ENCODE measurements at places on chromosomes 11 and 22.

- no peak for DNase-seq
Measured at GRCh38 chr11:69611548-69612526, 29.1 kb upstream of the CCND1 start.

GRCh38 chr22:26038365-26038764, 130.9 kb upstream of the SEZ6L start:
- DNase-seq = no peak

GRCh38 chr11:61760946-61761345, 8.5 kb downstream of the MYRF start:
- no peak for DNase-seq

DNA sequence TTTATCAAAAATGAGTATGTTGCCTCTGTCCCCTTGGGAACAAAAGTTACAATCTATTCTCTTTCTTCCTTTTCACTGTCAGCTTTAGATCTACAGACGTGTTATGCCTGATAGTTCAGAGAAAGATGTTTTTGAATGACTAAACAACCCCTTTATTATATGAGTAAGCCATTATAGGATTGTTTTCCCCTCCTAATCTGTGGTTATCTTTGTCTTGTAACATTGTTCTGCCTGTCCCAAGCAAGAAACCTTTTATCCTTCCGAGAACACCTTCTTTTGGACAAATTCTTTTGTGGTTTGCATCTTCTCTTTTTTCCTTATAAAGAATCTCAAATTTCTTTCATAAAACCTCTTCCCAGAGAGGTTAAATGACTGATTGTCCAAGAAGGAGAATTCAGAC, 208.4 kb downstream of the DDX10 start:
- no peak for DNase-seq

GRCh38 chr11:111633248-111633647, 31.0 kb downstream of the SIK2 start:
- no peak for DNase-seq

DNA sequence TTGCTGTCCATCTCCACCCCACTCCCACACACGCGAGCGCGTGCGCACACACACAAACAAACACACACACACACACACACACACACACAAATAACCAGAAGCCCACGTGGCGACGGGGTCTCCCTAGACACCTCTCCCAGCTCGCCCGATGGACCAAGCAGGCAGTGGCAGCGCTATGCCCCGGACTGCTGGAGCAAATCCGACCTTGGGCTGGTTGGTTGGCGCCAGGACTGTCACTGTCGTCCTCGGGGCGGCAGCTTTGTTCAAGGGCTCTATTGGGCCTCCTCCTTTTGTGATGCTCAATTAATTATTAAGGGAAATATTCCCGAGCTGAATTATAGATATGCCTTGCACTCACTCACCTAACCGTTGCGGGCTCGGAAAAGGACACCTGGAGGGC, 1.7 kb upstream of the KCNA4 start:
- DNase-seq = no peak

GRCh38 chr11:132142554-132142953, 772.1 kb downstream of the NTM start:
- DNase-seq = no peak

- no peak for DNase-seq
Measured at GRCh38 chr22:34534101-34534500, 531.9 kb upstream of the ISX start.

DNA sequence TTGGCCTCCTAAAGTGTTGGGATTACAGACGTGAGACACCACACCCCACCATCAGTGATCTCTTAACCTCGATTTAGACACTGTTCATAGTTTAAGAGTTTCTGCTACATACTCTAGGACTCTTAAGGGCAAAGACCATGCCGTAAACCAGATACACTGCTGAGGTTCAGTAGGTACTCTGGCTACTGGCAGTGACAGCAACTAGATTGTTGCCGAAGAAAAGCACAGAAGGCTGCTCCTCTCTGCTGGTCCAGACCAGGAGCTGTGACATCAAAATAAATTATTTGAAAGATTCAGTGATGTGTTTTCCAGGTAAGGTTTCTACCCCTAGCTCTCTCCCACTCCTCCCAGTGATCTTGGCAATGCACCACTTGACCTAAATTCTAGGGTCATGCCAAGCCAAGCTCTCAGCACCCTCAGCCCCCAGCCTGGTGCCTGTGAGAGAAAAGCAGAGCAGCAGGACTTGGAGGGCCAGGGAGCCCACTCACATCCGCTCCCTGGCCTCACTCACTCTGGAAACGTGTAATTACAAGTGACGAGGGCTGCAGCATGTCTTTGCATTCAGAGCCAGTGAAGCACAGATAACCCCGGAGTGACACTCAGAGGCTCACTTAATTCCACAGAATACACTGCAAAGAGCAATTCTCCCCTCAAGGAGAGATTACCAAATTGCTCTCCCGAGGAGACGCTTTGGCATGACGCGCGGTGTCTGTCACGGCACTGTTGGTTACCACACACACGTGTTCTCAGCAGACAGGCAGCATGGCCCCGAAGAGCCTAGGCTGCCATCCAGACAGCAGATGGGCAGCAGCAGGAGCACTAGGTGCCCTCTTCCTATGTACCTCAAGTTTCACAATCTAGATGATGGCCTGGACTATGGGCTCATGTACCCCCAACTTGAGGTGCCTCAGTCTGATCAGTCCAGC, 96.9 kb upstream of the PITPNB start:
- no peak for DNase-seq

DNA sequence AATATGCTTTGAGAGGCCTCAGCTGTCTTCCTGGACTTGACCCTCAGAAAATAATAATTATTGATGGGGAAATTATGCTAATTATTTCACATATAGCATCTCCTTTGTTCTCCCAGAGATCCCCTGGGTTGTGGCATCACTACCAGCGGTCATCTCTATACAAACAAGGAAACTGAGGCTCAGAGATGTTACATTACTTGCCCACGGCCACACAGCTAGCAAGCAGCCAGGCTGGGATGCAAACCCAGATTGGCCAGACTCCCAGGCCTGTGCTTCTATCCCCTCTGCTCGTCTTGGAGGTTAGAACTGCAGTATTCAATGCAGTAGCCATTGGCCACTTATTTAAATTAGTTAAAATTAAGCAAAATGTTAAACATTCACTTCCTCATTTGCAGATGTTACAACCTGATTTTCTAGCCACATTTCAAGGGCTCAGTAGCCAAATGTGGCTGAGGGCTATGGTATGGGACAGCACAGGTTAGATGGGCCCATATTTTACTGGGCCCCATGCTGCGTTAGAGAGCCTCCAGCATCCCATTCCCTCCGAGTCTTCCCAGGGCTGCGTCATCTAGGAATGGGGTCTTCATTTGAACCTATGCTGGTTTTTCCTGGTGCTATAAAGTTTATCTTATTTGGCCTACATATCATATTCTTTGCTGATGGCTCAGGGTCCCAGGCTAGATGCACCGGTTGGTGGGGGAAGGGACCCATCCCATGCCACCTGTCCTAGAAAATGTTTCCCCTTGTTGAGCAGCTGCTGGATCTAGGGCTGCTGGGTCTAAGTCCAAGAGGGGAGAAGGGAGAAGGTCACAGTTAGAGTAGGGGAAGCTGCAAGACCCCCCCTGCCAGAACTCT, 2.2 kb downstream of the SLC35C1 start:
- DNase-seq = no peak

- DNase-seq = no peak
Measured at GRCh38 chr11:46914363-46914762, 4.0 kb downstream of the LRP4 start.

- DNase-seq = no peak
Measured at GRCh38 chr22:17131686-17132085, 10.5 kb upstream of the TMEM121B start.

GRCh38 chr11:115170133-115170815, 333.9 kb downstream of the CADM1 start:
- DNase-seq = peak; percentile 35

DNA sequence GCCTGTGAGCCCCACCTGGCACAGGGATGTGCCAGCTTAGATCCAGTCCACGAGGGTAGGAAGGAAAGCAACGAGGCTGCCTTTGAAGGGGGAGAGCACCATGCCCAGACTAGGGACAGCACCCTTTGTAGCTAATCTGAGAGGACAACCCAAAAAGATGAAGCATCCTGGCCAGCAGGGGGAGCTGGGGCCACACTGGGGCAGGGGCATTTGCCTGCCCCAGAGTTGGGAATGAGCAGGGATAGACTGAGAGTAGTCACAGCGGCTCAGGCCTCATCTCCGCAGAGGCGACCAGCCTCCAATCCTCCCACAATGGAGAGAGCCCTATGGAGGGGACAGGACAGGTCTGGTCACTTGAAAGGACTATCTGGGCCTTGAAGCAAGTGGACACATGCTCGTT, 16.4 kb downstream of the LMO1 start:
- no peak for DNase-seq

DNA sequence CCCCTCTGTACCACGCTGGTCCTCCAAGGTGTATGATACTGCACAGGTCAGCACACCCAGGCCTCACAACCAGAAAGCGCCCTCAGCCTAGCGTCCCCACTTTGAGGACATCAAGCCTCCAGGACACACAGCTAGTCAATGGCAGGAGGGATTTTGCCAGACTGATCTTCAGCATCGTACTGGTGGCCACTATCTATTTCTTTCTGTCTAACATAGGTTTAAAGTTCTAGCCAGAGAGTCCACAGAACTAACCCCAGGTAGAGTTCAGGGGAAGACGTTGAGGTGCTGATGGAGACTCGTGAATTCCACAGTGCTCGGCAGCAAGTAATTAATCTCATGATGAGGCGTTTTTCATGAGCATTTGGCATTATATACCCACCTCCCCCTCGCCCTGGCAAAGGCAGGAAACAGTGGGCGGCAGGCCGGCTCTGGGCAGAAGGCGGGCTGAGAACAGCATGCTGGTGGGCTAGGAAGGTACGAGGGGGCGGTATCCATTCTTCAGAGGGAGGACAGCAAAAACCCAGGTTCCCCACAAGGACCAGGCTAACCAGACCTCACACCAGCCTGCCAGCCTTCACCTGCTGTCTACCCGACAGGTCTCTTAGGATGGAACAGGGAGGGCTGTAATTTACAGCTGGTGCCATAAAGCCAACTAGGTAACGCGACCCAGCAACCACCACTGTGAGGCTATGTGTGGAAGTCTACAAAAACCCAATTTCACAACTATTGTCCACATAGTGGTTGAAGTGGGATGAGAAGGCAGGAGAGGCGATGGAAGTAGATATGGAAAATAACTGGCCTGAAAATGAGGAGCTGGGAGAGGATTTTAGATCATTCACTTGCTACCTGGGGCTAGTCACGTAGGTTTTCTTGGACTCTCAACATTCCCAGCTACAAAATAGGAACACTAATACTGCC, 18.5 kb downstream of the MYH9 start:
- DNase-seq = no peak

- DNase-seq = no peak
Measured at GRCh38 chr22:47379037-47379436, 616.6 kb downstream of the TBC1D22A start.

DNA sequence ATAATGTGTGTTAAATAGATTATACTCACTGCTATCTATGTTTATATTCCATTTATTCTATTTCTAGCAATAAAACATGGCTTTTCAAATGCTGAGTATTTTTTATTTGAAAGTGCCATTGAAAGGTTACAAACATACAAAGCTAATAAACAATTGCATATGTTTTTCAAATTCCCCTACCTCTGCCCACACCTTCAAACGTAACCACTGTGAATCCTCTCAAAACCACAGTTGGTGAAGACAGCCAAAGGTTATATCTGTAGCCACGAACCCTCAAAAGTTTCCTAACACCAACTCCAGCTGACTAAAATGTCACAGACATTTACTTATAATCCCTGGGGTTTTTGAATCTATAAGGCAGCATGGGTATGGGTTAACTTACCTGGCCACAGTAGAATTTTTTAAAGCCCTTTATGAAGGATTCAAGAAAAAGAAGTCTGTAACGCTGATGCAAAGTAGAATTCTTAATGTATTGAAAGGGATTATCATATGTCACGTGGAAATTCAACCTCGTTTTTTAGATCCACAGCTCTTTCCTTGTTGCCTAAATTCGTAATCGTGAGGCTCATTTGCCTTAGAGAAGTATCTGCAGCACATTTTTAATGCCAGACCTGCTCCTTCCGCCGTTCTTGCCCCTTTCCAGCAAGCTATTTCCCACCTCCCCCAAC, 122.5 kb upstream of the ZC3H12C start:
- no peak for DNase-seq

- DNase-seq = no peak
Measured at GRCh38 chr22:24125941-24126340, 55.3 kb upstream of the SUSD2 start.

DNA sequence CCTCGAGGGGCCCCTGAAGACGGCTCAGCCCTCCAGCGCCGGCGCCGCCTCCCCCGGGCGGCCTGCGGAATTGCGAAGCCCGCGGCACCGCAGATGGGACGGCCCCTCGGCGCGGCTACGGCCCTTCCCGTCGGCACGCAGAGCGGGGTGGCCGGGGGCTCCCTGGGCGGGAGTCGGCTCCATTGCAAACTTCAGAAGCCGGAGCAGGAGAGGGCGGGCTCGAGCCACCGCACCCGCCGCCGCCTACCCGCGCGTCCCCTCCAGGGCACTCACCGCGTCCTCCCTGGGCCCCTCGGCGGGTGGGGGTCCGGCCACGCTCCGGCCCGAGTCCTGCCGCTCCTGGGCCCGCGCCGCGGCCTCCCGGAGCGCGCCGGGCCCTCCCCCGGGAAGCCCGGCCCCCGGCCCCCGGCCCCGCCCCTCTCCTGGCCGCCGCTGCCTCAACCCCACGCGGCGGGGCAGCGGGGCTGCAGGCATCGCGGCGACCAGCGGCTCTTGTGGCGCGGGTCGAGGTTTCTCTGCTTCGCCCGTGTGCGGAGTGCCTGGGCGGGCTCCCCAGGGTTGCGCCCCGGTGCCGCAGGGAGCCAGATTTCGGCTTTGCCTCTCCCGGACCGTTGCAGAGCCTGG, at the start of gene PACSIN3:
Gene PACSIN3, minus strand, starts transcription at position 359 of the 624 bp plus-strand sequence. CDS start 3,707 bp downstream, outside the sequence.
- no peak for DNase-seq

DNA sequence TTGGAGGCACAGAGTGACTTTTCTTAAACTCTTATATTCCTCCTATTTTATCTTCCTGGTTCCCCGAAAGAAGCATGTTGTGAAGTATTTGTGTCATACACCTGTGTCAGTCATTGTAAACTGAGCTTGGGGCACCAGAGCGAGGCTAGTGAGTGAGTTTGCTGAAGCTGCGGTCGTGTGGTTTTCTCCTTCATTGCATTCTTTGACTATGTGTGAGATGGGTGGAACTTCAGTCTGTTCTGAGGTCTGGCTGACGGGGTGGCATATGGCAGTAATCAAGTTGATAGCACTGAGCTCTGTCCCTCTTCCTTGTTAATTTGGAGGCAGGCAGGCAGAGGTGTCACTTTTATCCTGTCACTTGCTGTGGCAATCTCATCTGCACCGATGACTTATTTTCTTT, 4.2 kb downstream of the VPS26B start:
- no peak for DNase-seq

- peak; percentile 53 for DNase-seq
Measured at GRCh38 chr11:121095561-121095960, 5.5 kb upstream of the TECTA start.
